ENCODE measurements at places on chromosomes 13 and 19. TPM values are rescaled to one million over a fixed set of nuclear protein-coding genes. Genes with fewer than 3 reads are reported as not detected.

Gene HIPK4
- 0.12 TPM for polyA plus RNA-seq

Gene ONECUT3
- polyA plus RNA-seq, result 0.13 TPM

Gene ZNF491
- polyA plus RNA-seq, result 0.92 TPM

Gene MZF1
- 16.1 TPM for polyA plus RNA-seq

- DNase-seq, result peak; percentile 12
- H3K27me3 ChIP-seq, result no peaks in the 10 kb centered on the region
- no peak overlapping the region for H3K27ac ChIP-seq
- H3K4me3 ChIP-seq, result no peak overlapping the region
- H3K36me3 ChIP-seq, result peaks cover 8% of the 10 kb centered on the region
These were observed 81.3 kb downstream of the SACS start for GRCh38 chr13:23352161-23352560.

Gene LCP1
- polyA plus RNA-seq, result 10.6 TPM

GRCh38 chr13:30363725-30364124 is 56.4 kb upstream of the KATNAL1 start:
- DNase-seq, result no peak
- H3K27ac ChIP-seq, result no peak overlapping the region
- no peaks in the 10 kb centered on the region for H3K27me3 ChIP-seq
- no peak overlapping the region for H3K4me3 ChIP-seq

Gene EFNB2
- 7.3 TPM for polyA plus RNA-seq

- H3K27me3 ChIP-seq, result no peaks in the 10 kb centered on the region
- no peak overlapping the region for H3K4me3 ChIP-seq
- H3K36me3 ChIP-seq, result no peaks in the 10 kb centered on the region
- no peak overlapping the region for H3K27ac ChIP-seq
- H3K4me1 ChIP-seq, result no peaks in the 10 kb centered on the region
These were observed 73.9 kb upstream of the OXGR1 start for GRCh38 chr13:97068151-97068550.

Gene FGF22
- 0.48 TPM for polyA plus RNA-seq

Gene CEACAM3
- polyA plus RNA-seq, result 0.31 TPM

Gene SNRPA
- polyA plus RNA-seq, result 74.6 TPM

GRCh38 chr19:9940778-9941177 is 4.5 kb upstream of the OLFM2 start:
- DNase-seq, result no peak
- H3K4me1 ChIP-seq, result peaks cover 9% of the 10 kb centered on the region
- H3K27ac ChIP-seq, result no peak overlapping the region

Gene ZNF430
- 2.1 TPM for polyA plus RNA-seq

GRCh38 chr19:37309834-37310575 is 60.9 kb upstream of the ZNF527 start:
- H3K4me3 ChIP-seq, result no peak overlapping the region
- H3K27ac ChIP-seq, result no peak overlapping the region
- H3K27me3 ChIP-seq, result no peaks in the 10 kb centered on the region
- H3K36me3 ChIP-seq, result no peaks in the 10 kb centered on the region

- no peak overlapping the region for H3K4me3 ChIP-seq
- H3K4me1 ChIP-seq, result no peaks in the 10 kb centered on the region
- no peak overlapping the region for H3K27ac ChIP-seq
- DNase-seq, result no peak
These were observed 45.4 kb upstream of the MYCBP2 start for GRCh38 chr13:77372275-77372674.

DNA sequence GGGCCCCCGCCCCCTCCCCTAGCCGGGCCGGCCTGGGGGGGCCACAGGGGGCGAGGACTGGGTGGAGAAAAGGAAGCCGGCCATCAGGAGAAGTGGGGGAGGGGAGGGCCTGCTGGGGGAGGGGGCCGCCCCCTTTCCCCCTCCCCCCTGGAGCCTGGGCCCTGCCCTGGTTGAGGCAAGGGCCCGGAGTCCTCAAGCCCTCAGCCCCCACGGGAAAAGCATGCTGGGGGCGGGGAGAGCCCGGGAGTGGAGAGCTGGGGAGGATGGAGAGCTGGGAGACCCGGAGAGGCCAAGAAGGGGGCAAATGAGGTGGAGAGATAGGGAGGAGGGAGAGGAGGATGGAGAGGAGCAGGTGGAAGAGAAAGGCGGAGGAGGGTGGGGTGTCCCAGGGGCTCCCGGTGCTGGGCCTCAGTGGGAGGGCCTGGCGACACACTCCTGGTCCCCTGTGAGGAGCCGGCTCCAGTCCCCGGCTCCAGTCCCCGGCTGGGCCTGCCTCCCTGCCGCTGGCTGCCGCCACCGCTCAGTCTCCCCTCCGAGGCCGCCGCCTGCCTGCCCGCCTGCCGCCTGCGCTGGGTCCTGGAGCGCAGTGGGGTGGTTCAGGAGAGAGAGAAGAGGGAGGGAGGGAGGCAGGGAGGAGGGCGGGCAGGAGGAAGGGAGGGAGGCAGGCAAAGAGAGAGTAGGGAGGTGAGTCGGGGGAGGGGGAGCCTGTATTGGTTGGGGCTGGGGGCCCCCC is at the start of gene GRIK5:
Gene GRIK5, minus strand, starts transcription at position 588 of the 733 bp plus-strand sequence. CDS start 4,436 bp downstream, outside the sequence.
- H3K27me3 ChIP-seq, result peaks cover 52% of the 10 kb centered on the region
- peak; percentile 74 for DNase-seq
- H3K27ac ChIP-seq, result no peak within 1 kb of the TSS
- H3K36me3 ChIP-seq, result peaks cover 9% of the 10 kb centered on the region
- no peaks in the 10 kb centered on the region for H3K4me1 ChIP-seq

GRCh38 chr19:38409631-38410133 is 6.8 kb downstream of the FAM98C start:
- DNase-seq, result no peak
- H3K4me1 ChIP-seq, result peaks cover 3% of the 10 kb centered on the region
- H3K36me3 ChIP-seq, result peaks cover 8% of the 10 kb centered on the region
- no peaks in the 10 kb centered on the region for H3K27me3 ChIP-seq
- H3K27ac ChIP-seq, result no peak overlapping the region

DNA sequence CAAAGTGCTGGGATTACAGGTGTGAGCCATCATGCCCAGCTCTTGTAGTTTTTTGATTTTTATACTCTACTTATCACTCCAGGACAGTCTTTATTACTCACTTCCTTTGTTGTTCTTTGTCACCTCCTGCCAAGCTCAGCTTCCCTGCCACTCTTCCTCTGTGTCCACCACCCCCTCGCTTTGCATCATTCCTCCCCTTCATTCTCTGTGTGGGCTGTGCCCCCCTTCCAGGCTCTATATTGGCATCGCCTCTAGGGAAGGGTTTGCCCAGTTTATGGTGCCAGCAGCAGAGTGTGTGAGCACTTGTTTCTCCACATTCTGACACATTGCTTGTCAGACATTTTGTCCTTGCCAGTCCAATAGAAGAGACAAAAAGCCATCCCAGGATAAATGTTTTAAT is 15.1 kb downstream of the ZNF302 start:
- no peaks in the 10 kb centered on the region for H3K4me1 ChIP-seq
- H3K36me3 ChIP-seq, result no peaks in the 10 kb centered on the region
- no peaks in the 10 kb centered on the region for H3K27me3 ChIP-seq
- no peak for DNase-seq
- no peak overlapping the region for H3K27ac ChIP-seq
